ENCODE measurements at places on chromosomes 5 and 9. TPM values are rescaled to one million over a fixed set of nuclear protein-coding genes. Genes with fewer than 3 reads are reported as not detected.
A peak's percentile ranks its signal among the peaks of the same experiment; 100 is the strongest.

The TMC1 gene
- total RNA-seq = 9.0 TPM

DNA sequence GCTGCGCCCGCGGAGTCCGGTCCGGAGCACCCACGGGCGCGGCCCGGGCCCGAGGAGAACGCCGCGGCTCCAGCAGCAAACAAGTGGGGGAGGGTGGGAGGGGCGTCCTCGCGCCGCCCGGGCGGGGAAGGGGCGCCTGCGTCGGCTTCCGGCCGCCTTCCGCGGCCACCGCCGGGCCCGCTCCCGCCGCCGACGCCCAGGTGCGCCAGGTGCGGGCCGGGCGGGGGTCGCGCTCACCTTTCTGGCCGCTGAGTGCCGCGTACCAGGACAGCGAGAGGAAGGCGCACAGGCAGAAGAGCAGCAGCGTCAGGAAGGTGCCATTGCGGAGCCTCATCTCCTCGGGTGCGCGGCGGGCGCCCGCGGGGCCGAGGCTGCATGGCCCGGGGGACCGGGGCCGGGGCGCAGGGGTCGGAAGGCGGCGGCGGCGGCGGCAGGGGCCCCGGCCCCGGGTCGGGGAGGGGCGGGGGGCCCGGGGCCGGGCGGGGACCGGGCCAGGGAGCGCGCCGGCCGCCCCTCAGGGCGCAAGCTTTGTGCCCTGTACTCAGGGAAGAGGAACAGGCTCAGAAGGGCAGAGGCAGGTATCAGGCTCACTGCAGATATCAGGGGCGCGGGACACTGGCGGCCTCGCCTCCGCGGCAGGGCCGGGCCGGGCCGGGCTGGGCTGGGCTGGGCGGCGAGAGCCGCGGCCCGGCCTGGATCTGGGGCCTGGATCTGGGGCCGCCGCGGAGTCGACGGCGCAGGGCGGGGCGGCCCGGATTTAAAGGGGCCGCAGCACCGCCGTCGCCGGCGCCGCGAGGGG lies at the start of gene MGAT4B:
Gene MGAT4B (minus strand): TSS at position 617 of the 799 bp plus-strand sequence. CDS start 283 bp downstream, at position 334.
- peak; percentile 83 for DNase-seq

DNA sequence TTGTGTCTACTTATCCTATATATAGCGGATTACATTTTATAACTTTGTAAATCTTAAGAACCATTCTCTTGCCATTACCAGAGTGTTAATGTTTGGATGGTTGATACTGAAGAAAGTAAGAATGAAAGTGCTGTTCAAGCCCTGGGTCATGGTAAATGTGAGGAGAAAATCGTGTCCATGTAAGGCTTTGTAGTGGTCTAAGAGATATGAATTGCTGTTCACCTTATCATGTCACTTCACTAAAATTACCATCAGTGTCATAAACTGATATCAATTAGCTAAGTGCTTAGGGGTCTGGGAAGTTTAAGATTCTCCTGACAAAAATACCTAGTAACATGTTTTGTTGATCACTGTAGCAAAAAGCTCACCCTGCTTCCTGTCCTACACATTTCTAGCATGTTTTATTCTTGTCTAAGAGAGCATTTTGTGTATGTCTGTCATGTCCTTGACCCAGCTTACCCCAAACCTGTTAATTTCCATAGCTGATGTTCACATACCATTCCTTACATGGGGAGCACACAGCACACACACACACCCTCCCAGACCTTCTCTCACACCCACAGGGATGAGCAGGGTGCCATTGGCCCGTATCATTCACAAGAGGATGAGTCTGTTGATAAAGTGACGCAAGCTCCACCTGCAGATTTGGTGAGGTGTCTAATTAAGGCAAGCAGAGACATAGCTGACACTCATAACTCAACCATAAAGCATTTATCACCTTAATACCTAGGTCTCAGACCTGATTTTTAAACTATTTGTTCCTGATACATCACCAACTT lies 125.1 kb upstream of the PAM start:
- no peak for DNase-seq

- DNase-seq = no peak
These were observed 85.4 kb upstream of the PRRC1 start for GRCh38 chr5:127431977-127432585.

The LCN9 gene
- not detected for total RNA-seq

- no peak for DNase-seq
These were observed 126.0 kb upstream of the DHFR start for GRCh38 chr5:80780761-80781285.

The ANKDD1B gene
- 0.20 TPM for total RNA-seq

The UBTD2 gene
- 21.7 TPM for total RNA-seq

The EDIL3 gene
- 7.2 TPM for total RNA-seq

- no peak for DNase-seq
These were observed 1403.4 kb upstream of the C9orf72 start for GRCh38 chr9:28976684-28977083.

The CCDC171 gene
- total RNA-seq = 2.4 TPM

The OR1J2 gene
- total RNA-seq = not detected

The CFAP90 gene
- not detected for total RNA-seq

The FKBP15 gene
- 33.5 TPM for total RNA-seq

DNA sequence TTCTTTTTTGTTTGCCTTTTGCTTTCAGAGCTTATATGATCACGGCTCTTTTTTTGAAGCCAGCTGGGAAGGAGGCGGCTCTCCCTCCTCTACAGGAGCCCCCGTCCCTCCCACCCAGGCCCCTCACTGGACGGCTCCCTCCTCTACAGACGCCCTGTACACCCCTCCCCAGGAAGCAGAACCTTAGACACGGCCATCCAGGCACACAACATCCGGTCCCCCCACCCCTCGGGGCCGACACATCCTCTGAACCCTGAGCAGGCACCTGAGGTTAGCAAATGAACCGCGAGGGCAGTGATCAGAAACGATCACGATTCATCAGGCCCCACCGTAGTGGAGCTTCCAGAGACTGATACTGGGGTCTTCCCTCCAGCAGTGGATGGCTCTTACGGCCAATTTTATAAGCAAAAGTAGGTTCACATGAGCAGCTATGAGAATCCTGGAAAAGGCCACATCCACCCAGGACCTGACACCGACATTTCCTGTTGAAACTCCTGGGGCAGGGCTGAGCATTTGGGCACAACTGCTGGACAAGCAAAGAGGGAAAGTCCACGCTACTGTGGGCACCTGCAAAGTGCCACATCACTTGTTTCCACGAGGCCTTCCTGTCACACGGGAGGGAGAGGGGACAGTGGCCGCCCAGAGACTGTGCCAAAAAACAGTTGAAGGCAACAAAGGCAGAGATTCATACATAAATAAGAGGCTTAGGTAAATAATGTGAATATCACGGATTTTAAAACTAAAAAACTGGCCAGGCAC lies 78.9 kb downstream of the SEMA4D start:
- DNase-seq = no peak

The SLC6A19 gene
- not detected for total RNA-seq
